ENCODE measurements at places on chromosomes 3 and 15.

- H3K4me3 ChIP-seq: no peak overlapping the region
- no peaks in the 10 kb centered on the region for H3K36me3 ChIP-seq
These were observed 319.1 kb upstream of the TBL1XR1 start for GRCh38 chr3:177516158-177517011.

DNA sequence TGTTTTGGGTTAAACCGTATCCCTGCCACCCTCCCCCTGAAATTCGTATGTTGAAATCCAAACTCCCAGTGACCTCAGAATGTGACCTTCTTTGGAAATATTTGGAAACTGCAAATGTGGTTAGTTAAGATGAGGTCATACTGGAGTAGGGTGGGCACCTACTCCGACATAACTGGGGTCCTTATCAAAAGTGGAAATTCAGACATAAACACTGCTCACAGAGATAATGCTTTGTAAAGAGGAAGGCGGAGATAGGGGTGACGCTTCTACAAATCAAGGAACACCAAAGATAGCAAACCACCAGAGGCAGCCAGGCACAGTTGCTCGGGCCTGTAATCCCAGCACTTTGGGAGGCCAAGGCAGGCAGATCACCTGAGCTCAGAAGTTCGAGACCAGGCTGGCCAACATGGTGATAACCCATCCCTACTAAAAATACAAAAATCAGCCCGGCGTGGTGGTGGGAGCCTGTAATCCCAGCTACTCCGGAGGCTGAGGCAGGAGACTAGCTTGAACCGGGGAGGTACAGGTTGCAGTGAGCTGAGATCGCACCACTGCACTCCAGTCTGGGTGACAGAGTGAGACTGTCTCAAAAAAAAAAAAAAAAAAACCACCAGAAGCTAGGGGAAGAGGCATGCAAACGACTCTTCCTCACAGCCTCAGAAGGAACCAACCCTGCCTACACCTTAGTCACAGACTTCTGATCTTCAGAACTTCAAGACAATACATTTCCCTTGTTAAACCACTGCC, 51.1 kb upstream of the CHD2 start:
- H3K27ac ChIP-seq: no peak overlapping the region
- H3K4me3 ChIP-seq: no peak overlapping the region
- H3K27me3 ChIP-seq: no peaks in the 10 kb centered on the region

DNA sequence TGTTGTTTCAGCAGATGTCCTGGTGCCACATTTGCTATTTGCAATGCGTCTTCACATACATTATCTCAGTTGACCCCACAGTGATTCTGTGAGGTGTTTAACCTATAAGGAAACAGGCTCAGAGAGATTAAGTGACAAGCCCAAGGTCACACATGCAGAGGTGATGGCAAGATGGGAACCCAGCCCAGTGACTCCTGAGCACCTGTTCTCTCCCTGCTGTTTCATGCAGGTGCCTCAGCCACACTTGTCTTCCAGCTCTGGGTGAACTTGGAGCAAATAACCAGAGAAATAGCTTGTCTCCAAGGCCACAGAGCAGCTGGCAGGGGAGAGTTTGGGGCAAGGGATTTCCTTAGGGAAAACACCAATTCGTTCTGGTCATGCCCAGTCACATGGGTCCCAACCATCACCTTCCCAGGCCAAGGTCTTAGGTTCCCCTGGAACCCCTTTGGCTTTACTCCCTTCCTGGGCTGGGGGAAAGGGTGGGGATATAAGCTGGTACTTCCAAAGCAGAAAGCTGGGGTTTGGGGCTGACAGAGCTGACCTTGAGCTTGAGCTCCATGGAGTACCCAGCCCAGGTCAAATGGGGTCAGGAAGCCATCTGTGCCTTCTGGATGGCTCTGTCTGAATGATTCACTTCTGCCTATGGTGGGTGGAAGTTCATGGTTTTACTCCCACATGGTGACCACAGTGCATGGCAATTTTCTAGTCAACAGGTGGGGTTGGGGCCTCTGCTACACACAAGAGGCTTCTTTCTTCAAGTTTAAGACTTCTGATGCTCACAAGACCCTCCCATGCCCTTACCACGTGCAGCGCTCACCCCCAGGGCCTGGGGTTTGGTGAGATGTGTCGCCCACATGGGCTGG, 22.4 kb downstream of the LIPC start:
- no peaks in the 10 kb centered on the region for H3K4me1 ChIP-seq
- H3K36me3 ChIP-seq: no peaks in the 10 kb centered on the region
- no peak overlapping the region for H3K4me3 ChIP-seq
- H3K27me3 ChIP-seq: no peaks in the 10 kb centered on the region
- no peak for DNase-seq

DNA sequence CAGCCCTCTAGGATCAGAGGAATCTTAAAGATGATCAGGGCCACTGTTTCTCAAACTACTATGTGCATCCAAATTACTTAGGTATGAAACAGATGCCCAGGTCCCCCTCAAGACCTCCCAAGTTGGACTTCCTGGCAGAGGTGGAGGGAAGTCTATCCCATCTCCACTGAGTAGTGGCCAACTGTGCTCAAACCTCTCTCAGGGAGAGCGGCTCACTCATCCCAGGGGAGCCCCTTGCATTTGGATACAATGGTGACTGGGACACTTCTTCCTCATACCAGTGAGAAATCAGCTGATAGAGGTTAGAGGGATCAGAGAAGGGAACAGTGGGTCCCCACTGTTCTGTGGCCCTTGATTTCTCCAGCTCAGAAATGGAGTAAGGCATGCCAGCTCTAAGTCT, 8.7 kb upstream of the WNT7A start:
- H3K27me3 ChIP-seq: peaks cover 6% of the 10 kb centered on the region
- H3K36me3 ChIP-seq: no peaks in the 10 kb centered on the region
- H3K27ac ChIP-seq: no peak overlapping the region
- no peak for DNase-seq
- no peak overlapping the region for H3K4me3 ChIP-seq
- no peaks in the 10 kb centered on the region for H3K4me1 ChIP-seq

DNA sequence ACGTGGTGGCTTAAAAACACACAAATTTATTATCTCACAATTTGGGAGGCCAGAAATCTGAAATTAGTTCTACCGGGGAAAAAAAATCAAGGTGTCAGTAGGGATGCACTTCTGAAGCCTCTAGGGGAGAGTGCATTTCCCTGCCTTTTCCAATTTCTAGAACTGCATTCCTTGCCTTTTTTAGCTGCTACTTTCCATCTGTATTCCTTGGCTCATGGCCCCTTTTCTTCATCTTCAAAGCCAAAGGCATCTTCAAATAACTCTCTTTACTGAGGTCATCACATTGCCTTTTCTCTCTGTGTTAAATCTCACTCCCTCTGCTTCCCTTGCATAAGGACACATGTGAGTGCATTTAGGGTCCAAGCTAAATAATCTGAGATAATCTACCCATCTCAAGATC, 69.5 kb upstream of the NEO1 start:
- no peaks in the 10 kb centered on the region for H3K36me3 ChIP-seq
- no peak overlapping the region for H3K27ac ChIP-seq
- no peaks in the 10 kb centered on the region for H3K4me1 ChIP-seq
- no peak overlapping the region for H3K4me3 ChIP-seq
- DNase-seq: no peak
- H3K27me3 ChIP-seq: no peaks in the 10 kb centered on the region

- H3K27me3 ChIP-seq: no peaks in the 10 kb centered on the region
- no peak for DNase-seq
- no peak overlapping the region for H3K27ac ChIP-seq
- H3K4me3 ChIP-seq: no peak overlapping the region
- H3K4me1 ChIP-seq: peaks cover 7% of the 10 kb centered on the region
These were observed 93.4 kb downstream of the XXYLT1 start for GRCh38 chr3:195177422-195178123.

GRCh38 chr15:25678500-25678855, 184.6 kb downstream of the ATP10A start:
- peaks cover 7% of the 10 kb centered on the region for H3K4me1 ChIP-seq
- no peaks in the 10 kb centered on the region for H3K36me3 ChIP-seq
- no peak overlapping the region for H3K27ac ChIP-seq
- no peaks in the 10 kb centered on the region for H3K27me3 ChIP-seq

DNA sequence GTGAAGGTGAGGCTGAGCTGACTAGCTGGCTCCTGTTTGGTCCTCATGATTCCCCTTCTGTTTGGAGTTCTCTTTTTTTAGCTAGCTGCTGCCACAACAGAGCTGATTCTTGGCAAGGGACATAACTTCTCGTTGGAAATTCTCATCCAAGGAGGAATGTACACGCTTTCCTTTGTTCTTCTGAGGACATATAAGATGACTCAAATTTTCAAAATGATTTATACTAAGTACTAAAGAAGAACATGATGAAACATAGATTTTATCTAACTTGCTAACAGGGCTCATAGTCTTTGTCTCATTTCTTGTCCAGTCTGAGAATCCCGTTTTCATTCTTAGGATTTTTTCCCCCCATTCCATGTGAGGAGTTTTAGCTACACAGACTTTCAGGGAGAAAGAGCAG, 2.9 kb upstream of the TFG start:
- H3K27me3 ChIP-seq: peaks cover 14% of the 10 kb centered on the region
- no peaks in the 10 kb centered on the region for H3K4me1 ChIP-seq
- DNase-seq: no peak
- no peaks in the 10 kb centered on the region for H3K36me3 ChIP-seq

- no peaks in the 10 kb centered on the region for H3K4me1 ChIP-seq
- no peak for DNase-seq
- no peak overlapping the region for H3K27ac ChIP-seq
- H3K36me3 ChIP-seq: no peaks in the 10 kb centered on the region
These were observed 16.0 kb upstream of the WDR49 start for GRCh38 chr3:167669699-167670098.

DNA sequence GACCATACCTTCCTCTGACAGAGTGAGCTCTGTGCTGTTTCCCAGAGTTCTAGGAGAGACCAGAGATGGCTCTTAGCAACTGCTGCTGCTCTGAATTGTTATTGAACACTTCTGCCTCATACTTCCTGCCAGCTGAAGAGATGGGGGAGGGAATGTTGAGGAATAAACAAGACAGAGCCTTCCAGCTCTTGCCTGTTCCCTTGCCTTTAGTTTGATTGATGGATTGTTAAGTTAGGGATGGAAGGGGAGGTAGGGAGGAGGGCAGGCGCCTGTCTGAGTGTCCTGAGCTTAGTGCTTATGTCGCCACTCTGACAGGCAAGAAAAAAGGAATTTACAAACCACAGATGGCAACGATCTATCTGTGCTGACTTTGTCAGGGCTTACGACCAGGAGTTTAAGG, 42.8 kb downstream of the ZNF609 start:
- no peak overlapping the region for H3K27ac ChIP-seq
- no peaks in the 10 kb centered on the region for H3K4me1 ChIP-seq
- no peaks in the 10 kb centered on the region for H3K27me3 ChIP-seq
- DNase-seq: no peak
- H3K36me3 ChIP-seq: peaks cover 13% of the 10 kb centered on the region
- no peak overlapping the region for H3K4me3 ChIP-seq

DNA sequence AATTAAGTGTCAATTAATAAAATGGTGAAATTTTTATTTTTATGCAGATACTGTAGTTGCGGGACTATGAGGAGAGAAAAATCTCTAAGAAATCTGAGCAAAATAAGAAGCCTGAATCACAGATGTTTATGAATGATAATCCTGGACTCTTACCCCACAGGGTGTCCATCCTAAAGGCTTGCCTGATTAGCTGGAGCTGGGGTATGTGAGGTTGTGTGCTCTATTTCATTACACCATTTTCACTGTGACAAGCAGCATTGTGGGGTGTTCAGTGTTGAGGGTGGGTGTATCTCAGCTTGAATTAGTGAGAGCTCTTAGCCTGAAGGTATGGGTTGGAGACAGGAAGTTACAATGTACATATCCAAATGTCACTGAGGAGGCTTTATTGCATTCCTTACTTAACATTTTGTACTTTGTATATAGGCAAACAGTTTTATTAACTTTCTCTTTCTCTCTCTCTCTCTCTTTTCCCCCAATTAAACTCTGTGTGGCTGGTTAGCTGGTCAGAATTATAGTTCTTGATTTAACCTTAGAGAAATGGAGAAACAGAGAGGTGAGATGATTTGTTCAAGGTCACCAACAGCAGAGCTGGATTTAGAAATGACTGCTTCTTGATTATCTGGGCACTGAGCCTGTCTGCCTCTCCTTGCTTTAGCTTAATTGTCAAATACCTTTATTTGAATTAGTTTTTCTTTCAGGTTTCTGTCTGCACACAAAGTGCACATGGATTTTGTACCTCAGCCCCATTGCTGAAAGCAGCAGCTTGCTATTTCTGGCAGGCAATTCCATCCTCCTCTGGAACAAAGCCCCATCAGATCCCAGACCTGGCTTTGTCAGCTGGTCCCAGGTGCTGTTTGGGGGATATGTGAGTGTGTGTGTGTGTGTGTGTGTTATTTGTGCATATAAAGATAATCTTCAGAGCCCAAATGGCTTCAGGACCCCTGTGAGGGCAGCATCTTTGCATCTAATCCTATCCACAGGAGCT, 35.8 kb downstream of the GJD2 start:
- no peak overlapping the region for H3K27ac ChIP-seq
- no peak for DNase-seq
- peaks cover 6% of the 10 kb centered on the region for H3K4me1 ChIP-seq
- H3K36me3 ChIP-seq: no peaks in the 10 kb centered on the region
- no peaks in the 10 kb centered on the region for H3K27me3 ChIP-seq

- DNase-seq: no peak
- H3K36me3 ChIP-seq: no peaks in the 10 kb centered on the region
- no peak overlapping the region for H3K27ac ChIP-seq
- H3K4me3 ChIP-seq: no peak overlapping the region
- H3K4me1 ChIP-seq: no peaks in the 10 kb centered on the region
These were observed 47.6 kb downstream of the OSTN start for GRCh38 chr3:191246630-191247029.

GRCh38 chr3:85627932-85628331, 669.1 kb downstream of the CADM2 start:
- H3K27me3 ChIP-seq: no peaks in the 10 kb centered on the region
- H3K27ac ChIP-seq: no peak overlapping the region
- H3K36me3 ChIP-seq: no peaks in the 10 kb centered on the region
- no peak for DNase-seq

DNA sequence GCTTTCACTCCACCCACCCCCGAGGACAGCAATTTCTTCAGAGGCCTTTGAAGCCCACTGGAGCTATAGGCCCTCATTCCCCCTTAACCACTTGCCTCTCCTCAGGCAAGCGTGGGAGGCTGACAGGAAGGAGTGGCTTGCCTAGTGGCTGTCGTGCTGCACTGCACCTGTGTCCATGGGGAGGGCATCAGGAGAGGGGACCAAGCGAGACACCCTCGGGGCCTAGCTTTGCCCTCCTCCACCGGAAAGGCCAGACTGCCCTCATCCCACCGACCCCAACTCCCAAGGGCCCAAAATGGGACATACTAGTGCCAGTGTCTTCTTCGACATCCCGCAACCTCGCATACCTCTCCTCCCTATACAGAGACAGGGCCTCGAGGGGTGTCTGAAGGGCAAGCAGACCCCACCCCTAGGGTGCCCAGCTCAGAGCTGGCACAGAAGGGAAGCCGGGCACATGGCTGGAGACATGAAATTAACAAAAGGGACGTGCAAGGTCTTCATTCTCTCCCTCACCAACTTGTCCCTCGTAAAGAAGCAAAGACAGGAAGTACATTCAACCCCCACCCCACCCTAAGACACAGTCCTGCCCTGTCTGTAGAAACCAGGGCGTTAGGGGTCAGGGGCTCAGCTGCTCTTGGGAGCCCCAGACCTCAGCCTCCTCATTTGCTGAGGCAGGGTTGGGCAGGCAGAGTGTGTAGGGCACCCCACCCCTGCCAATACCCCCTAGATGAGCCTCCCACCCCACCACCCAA, 24.3 kb downstream of the VIPR1 start:
- no peak for DNase-seq
- no peaks in the 10 kb centered on the region for H3K27me3 ChIP-seq
- H3K27ac ChIP-seq: no peak overlapping the region
- no peaks in the 10 kb centered on the region for H3K36me3 ChIP-seq
- no peak overlapping the region for H3K4me3 ChIP-seq
- no peaks in the 10 kb centered on the region for H3K4me1 ChIP-seq

Measured in H1 (cell line).